D721Med (cell line): ENCODE measurements at places on chromosomes 6 and 20.
A peak's percentile ranks its signal among the peaks of the same experiment; 100 is the strongest.

- no peak for DNase-seq
These were observed 274.3 kb upstream of the FERMT1 start for GRCh38 chr20:6397115-6397514.

- DNase-seq = no peak
These were observed 124.4 kb upstream of the EDN1 start for GRCh38 chr6:12165722-12166280.

DNA sequence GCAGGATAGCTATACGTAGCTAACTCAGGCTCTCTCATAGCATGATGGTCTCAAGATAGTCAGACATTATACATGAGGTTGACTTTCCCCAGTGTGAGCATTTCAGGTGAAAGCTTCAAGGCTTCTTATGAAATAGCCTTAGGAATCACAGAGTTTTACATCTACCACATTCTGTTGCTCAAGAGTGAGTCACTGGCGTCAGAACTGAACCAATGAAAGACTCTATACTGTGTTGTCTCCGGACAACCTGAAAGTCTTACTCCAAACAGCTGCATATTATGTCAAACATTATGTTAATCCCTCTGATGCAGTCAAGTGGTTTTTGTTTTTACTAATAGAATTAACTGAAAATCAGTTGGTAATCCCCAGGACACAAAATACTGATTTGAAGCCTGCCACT is 79.8 kb upstream of the TRDN start:
- DNase-seq = no peak

GRCh38 chr6:161644521-161644920 is 370.7 kb upstream of the AGPAT4 start:
- DNase-seq = no peak

DNA sequence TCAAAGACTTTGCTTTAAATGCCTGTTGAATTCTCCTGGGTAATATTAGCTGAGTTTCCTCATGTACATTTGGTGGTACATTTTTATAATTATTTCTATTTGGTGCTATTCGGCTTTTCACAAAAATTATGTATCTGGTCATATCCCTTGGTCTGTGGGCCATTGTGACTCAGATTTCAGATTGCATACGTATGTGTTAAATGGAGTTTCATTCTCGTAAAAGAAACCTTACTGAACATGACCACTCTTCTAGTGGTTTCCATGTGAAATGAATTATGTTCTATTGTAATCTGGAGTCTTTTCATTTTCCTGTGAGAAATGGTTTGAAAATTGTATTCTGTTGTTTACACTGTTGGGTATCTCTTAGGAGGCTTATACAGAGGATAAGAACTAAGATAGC is 386.2 kb upstream of the FLRT3 start:
- DNase-seq = no peak

- DNase-seq = no peak
These were observed 41.5 kb upstream of the ADGRB3 start for GRCh38 chr6:68593558-68593957.

- DNase-seq = no peak
These were observed 109.9 kb upstream of the HEY2 start for GRCh38 chr6:125639466-125640020.

DNA sequence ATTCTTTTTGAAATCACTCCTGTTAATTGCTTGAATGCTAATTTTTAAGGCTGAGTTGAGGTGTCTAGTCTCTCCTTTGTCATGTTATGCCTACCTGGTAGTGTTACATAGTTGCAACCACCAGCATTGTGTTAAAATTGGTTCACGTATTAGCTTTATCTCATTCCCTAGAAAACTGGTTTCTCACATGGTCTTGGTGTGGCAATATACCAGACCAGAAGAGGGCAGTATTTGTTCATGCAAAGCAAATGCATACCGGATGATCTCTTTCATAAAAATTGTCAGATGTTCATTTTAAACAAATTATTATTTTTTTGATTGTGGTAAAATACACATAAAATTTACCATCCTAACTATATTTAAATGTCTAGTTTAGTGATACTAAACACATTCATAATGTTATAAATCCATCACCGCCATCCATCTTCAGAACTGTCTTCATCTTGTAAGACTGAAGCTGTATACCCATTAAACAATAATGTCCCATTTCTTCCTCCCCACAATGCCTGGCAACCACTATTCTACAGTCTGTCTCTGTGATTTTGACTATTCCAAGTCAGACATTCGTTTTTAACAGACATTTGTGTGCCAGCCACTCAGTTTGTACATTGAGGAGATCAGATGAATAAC is 92.8 kb downstream of the ATRN start:
- no peak for DNase-seq

GRCh38 chr6:133817460-133818047 is 71.4 kb upstream of the TCF21 start:
- no peak for DNase-seq

GRCh38 chr20:39112178-39112743 is 150.1 kb downstream of the DHX35 start:
- peak; percentile 60 for DNase-seq

GRCh38 chr20:59586613-59587012 is 17.7 kb upstream of the PHACTR3 start:
- no peak for DNase-seq

- DNase-seq = no peak
These were observed 458.3 kb downstream of the MMUT start for GRCh38 chr6:49004801-49005200.

GRCh38 chr6:169022079-169022478 is 231.6 kb downstream of the THBS2 start:
- DNase-seq = no peak

GRCh38 chr20:63463400-63464288 is 8.8 kb downstream of the KCNQ2 start:
- DNase-seq = no peak

- no peak for DNase-seq
These were observed 99.5 kb upstream of the THEMIS start for GRCh38 chr6:128000363-128000762.

DNA sequence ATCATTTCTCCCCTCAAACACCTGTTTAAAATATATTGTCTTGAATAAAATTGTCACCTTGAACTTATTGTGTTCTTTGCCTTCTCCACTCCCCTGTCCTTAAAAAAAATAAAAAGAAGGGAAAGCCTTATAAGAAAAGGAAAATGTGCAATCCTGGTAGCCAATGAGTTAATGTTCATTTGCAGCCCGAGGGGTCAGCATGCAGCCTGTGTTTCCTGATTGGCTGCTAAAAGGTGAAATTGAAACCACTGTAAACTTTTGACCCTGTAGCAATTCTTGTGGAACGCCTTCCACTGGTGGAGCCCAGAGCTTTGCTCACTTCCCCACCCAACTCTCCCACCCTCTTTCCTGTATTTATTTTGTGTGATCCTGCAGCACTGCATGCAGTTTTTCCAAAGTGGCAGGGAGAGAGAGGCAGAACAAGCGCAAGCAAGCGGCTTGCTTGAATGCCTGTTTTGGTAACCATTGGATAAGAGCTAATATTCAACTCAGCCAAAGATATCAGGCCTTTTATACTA is 74.9 kb downstream of the NCOA3 start:
- no peak for DNase-seq

- no peak for DNase-seq
These were observed 242.6 kb downstream of the ARID1B start for GRCh38 chr6:157019733-157020132.

GRCh38 chr6:163387317-163387716 is 27.2 kb upstream of the QKI start:
- DNase-seq = no peak

- no peak for DNase-seq
These were observed 28.3 kb upstream of the ZNF184 start for GRCh38 chr6:27501187-27501586.

GRCh38 chr20:38157635-38158495 is 7.2 kb downstream of the TGM2 start:
- no peak for DNase-seq

DNA sequence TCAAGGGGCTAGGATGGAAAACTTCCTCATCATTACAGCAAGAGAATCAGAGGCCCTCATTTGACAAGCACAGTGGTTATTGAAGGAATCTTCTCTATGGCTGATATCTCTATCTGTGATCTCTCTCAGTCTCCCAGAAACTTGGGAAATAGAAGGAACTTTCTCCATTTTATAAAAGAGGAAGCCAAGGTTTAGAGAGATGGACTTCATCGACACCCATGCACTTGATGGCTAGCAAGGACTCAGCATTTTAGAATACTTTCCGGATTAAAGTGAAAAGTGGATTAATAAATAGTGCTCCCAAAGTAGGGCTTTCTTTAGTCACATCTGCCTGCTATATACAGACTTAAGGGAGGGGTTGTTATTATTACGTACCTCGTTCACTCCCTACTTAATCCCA is 34.2 kb upstream of the TGM3 start:
- DNase-seq = no peak

GRCh38 chr20:19431316-19431700 is 218.9 kb downstream of the SLC24A3 start:
- DNase-seq = no peak

GRCh38 chr20:12970372-12970821 is 38.4 kb upstream of the SPTLC3 start:
- DNase-seq = no peak

DNA sequence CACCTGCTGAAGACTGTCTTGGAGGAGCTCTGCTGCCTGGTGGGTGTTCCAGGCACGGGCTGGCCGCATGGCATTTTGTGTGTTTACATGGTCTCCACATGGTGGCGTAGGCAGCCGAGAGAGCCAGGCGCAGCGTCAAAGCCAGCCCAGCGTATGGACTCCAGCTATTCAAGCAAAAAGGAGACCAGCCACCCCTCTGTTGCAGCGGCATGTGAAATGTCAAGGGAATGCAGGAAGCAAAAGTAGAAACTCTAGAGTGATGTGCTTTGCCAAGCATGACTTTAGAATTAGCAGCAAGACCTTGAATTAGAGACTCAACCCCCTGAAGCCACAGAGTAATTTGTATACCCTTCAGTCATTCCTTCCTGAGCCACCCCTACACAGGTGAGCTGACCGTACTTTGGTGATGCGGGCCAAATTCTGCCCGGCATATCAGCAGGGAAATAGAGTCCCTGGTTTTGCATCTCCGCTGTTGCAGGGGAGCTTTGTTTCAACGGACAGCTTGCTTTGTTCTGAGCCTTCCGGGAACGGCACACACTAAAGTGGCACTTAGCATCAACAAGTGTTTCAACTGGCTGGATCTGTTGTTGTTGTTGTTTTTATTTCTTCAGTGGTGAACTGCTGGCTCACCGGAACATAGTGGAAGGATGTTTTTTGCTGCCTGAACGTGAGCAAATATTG is 48.5 kb downstream of the FNDC1 start:
- DNase-seq = no peak
